WTC11 (cell line): ENCODE measurements at places on chromosomes 7 and 10. TPM values are rescaled to one million over a fixed set of nuclear protein-coding genes. Genes with fewer than 3 reads are reported as not detected.

GRCh38 chr10:116882639-116883038, 33.3 kb downstream of the ENO4 start:
- peaks cover 33% of the 10 kb centered on the region for H3K4me1 ChIP-seq
- no peak overlapping the region for H3K27ac ChIP-seq
- H3K4me3 ChIP-seq, result no peak overlapping the region
- H3K27me3 ChIP-seq, result no peaks in the 10 kb centered on the region
- no peaks in the 10 kb centered on the region for H3K36me3 ChIP-seq
- DNase-seq, result no peak

DNA sequence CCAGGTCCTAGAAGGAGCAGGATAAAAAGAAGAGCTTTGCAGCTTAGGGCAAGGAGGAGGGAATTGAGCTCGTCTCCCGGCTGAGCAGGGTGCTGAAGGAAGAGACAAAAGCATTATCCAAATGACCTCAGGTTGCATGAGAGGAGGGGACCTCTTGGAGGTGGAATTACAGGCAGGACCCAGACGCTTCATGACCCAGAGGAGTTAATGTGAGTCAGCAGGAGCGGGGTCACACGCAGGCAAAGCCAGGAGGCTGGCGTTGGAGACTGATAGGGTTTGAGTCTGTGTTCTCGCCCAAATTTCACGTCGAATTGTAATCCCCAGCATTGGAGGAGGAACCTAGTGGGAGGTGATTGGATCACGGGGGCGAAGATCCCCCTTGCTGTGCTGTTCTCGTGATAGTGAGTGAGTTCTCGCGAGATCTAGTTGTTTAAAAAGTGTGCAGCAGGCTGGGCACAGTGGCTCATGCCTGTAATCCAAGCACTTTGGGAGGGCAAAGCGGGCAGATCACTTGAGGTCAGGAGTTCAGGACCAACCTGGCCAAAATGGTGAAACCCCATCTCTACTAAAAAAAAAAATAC, 63.7 kb upstream of the AUTS2 start:
- H3K4me3 ChIP-seq, result no peak overlapping the region
- peaks cover 18% of the 10 kb centered on the region for H3K27me3 ChIP-seq
- H3K27ac ChIP-seq, result no peak overlapping the region
- H3K4me1 ChIP-seq, result peaks cover 23% of the 10 kb centered on the region
- H3K36me3 ChIP-seq, result no peaks in the 10 kb centered on the region

- H3K27me3 ChIP-seq, result no peaks in the 10 kb centered on the region
- H3K27ac ChIP-seq, result no peak overlapping the region
- H3K4me3 ChIP-seq, result no peak overlapping the region
- peaks cover 10% of the 10 kb centered on the region for H3K4me1 ChIP-seq
- peaks cover 2% of the 10 kb centered on the region for H3K36me3 ChIP-seq
Observed at GRCh38 chr7:3241686-3242258, 59.3 kb upstream of the SDK1 start.

DNA sequence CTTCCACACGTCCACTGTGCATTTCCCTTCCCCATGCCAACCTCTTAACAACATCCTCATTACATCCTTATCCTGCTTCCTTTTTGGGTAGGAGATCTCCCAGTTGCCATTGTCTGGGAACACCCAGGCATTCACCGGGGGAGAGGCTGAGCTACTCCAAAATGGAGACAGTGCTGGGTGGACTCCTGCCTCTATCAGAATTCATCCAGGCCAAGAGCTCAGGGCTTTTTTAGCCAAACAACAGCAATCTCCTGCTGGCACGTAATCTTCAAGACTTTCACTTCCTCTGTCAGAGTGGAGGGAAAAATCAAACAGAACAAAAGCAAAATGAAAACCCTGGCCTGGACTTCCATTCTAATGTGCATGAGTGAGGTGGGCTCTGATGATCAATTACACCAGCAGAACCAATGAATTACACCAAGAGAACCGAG, 245.0 kb downstream of the PRPF18 start:
- peaks cover 2% of the 10 kb centered on the region; the same call in 1 of the 2 replicates for H3K27me3 ChIP-seq
- H3K36me3 ChIP-seq, result no peaks in the 10 kb centered on the region
- peaks cover 52% of the 10 kb centered on the region for H3K4me1 ChIP-seq
- H3K4me3 ChIP-seq, result no peak overlapping the region

DNA sequence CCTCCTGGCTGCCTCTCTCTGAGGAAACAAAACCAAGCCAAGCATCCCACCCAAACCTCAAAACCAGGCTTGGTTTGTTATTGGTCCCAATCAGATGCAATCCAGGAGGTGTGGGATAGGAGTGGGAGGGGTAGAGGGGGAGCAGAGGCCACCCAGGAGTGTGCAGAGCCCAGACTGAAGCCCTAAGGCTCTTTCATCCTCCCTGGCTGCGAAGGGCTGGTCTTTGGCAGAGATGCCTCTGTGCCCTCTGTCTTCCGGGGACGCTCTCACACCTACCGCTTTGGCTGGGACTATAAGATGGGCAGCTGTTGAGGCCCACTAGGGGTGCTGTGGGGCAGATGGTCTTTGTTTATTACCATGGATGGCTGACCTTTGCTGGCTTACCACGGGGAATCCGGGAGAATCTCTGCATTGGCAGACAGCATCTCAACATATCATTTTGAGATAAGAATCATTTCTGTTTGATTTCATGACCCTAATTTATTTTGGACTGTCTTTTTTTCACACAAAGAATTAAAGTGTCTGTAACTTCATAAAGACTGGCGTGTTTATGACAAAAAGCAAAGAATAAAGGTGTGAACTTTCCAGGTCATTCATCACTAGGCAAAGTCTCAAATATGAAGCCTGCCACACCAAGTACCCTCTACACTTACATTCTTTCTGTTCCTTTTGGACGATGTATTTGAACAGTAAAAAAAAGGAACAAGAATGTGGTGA, 6.5 kb upstream of the DENND2A start:
- H3K27me3 ChIP-seq, result peaks cover 13% of the 10 kb centered on the region
- DNase-seq, result peak; percentile 74
- H3K27ac ChIP-seq, result no peak overlapping the region
- H3K36me3 ChIP-seq, result no peaks in the 10 kb centered on the region

GRCh38 chr7:124152859-124153692, 120.2 kb upstream of the TMEM229A start:
- H3K27ac ChIP-seq, result no peak overlapping the region
- H3K4me1 ChIP-seq, result peaks cover 10% of the 10 kb centered on the region
- H3K27me3 ChIP-seq, result no peaks in the 10 kb centered on the region
- no peak overlapping the region for H3K4me3 ChIP-seq
- DNase-seq, result peak; percentile 17

DNA sequence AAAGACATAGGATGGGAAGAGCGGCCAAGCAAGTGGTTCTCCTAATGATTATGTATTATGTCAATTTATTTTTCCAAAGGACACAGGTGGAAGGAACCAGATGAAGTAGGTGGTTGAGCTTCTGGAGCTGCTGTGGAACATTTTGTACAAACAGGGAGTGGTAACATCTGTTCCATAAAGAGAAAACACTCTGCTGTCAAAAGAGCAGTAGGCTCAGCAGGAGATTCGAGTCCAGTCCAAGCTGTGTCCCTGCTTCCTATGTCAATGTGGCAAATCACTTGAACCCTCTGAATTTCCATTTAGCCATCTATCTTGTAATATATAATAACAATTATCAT, 448.0 kb upstream of the ANKRD30A start:
- peaks cover 9% of the 10 kb centered on the region; the same call in 1 of the 2 replicates for H3K4me1 ChIP-seq
- no peak for DNase-seq
- no peaks in the 10 kb centered on the region for H3K36me3 ChIP-seq
- no peaks in the 10 kb centered on the region for H3K27me3 ChIP-seq
- H3K27ac ChIP-seq, result no peak overlapping the region
- H3K4me3 ChIP-seq, result no peak overlapping the region

DNA sequence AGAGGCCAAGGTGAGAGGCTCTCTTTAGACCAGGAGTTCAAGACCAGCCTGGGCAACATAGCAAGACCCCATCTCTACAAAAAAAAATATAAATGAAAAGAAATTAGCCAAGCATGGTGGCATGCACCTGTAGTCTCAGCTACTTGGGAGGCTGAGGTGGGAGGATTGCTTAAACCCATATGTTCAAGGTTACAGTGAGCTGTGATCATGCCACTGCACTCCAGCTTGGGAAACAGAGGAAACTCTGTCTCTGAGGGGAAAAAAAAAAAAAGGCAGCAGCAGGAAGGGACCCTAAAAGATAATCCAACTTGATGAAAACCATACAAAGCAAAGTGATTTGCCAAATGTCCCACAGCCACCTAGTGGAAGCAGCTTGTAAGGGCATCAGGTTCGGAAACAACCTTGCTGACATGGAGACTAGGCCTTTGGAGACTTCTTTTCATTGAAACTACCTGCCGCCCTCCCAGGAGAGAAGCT, 15.6 kb upstream of the PBLD start:
- no peaks in the 10 kb centered on the region for H3K4me1 ChIP-seq
- H3K27ac ChIP-seq, result peak overlapping the region; percentile 95
- H3K36me3 ChIP-seq, result peaks cover 23% of the 10 kb centered on the region
- H3K27me3 ChIP-seq, result no peaks in the 10 kb centered on the region
- peak; percentile 57 for DNase-seq

DNA sequence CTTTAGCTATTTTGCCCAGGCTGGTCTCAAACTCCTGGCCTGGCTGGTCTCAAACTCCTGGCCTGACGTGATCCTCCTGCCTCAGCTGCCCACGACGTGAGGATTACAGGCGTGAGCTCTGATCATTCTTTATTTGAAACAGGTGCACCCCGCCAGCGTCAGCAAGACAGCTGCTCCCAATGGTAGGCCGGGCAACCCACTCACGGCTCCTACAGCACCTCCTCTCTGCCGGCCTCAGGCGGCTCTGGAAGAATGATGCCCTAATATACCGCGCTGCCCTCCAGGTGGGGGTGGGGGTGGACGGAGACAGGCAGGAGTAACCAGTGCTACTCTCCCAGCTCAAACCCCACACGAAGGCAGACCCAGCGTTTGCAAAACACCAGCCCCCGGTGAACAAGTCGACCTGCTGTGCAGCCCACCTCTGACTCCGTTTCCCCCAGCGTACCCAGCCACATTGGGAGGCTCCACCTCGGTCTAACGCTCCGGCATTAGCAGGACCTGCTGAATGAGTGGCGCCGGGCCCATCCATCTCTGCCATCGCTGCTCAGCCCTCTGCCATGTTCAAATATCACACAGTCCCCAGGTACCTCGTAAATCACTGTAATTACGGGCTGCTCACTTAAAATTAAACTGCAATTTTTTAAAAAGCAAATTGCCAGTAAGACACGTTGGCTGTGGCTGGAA, 148.6 kb downstream of the ELFN1 start:
- peaks cover 2% of the 10 kb centered on the region; the same call in 1 of the 2 replicates for H3K4me1 ChIP-seq
- no peaks in the 10 kb centered on the region for H3K27me3 ChIP-seq
- no peak for DNase-seq
- no peaks in the 10 kb centered on the region for H3K36me3 ChIP-seq

GRCh38 chr7:25617214-25617613, 388.9 kb upstream of the NPVF start:
- H3K27ac ChIP-seq, result no peak overlapping the region
- DNase-seq, result no peak
- peaks cover 4% of the 10 kb centered on the region for H3K4me1 ChIP-seq
- H3K36me3 ChIP-seq, result peaks cover 7% of the 10 kb centered on the region

GRCh38 chr7:100888988-100889750, at the start of gene UFSP1:
TSS of gene UFSP1 (minus strand) at chr7:100889715. CDS start at chr7:100889271, 444 bp downstream.
- peak within 1 kb of the TSS; percentile 97 for H3K27ac ChIP-seq
- peaks cover 4% of the 10 kb centered on the region for H3K27me3 ChIP-seq
- H3K4me3 ChIP-seq, result peak within 1 kb of the TSS; percentile 88

GRCh38 chr7:29297194-29297890, 102.8 kb downstream of the CHN2 start:
- H3K36me3 ChIP-seq, result no peaks in the 10 kb centered on the region
- H3K4me1 ChIP-seq, result peaks cover 80% of the 10 kb centered on the region
- H3K4me3 ChIP-seq, result peak overlapping the region; percentile 5; the same call in 1 of the 2 replicates
- no peaks in the 10 kb centered on the region for H3K27me3 ChIP-seq
- H3K27ac ChIP-seq, result no peak overlapping the region

DNA sequence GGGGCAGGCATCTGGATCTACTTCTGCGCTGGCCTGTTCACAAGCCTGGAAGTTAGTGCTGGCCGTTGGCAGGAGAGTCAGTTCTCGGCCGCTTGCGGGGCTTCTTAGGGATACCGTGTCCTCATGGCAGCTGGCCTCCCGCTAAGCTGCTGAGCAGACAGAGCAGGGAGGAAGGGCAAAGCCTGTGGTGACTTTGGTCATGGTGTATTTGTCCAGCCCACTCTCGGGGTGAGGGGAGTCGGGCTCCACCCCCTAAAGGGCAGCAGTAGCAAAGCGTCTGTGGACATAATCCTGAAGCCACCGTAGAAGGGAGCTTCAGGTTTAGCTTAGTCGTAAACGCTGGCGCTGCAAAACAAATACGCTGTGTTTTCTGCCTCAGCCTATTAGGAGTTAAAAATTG, 12.2 kb downstream of the UBE3C start:
- no peak overlapping the region for H3K4me3 ChIP-seq
- DNase-seq, result peak; percentile 40
- peak overlapping the region; percentile 79 for H3K27ac ChIP-seq
- no peaks in the 10 kb centered on the region; the same call in 1 of the 2 replicates for H3K36me3 ChIP-seq
- peaks cover 66% of the 10 kb centered on the region for H3K4me1 ChIP-seq
- no peaks in the 10 kb centered on the region for H3K27me3 ChIP-seq

DNA sequence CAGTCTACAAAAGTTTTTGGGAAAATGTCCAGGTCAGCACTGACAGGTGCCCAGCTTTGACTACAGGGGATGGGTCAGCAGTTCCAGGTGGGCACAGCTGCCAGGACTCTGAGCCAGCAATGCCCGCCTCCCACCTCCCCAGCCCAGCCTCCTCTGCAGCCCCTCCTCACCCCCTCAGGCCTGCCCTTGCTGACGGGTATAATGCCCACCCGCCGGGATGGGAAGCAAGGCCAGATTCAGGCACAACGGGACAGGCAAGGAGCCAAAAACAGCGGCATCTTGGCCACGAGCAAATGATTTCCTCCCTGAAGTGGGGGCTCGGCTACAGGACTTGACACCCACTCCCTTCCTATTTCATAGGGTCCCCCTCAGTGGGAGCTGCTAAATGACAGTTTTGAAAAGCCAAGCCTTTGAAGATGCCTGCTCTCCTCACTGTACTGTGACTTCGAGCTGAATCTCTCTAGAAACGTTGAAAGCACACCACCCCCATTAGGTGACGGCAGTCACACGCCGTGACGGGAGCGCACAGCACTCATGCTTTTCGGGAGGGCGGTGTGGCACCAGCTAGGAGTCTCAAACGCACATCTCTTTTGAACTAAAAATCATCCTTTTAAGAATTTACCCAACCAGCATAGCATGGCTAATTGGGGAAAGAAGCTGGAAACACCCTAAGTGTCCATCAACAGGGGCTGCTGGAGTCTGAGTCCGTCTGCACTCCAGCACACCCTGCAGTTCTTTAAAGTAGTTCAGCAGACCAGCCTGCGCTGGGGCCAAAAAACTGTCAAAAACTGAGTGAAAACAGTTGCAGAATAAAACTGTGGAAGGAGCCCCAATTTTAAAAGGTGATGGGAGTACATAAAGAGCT, 29.6 kb downstream of the MAD1L1 start:
- peak; percentile 7 for DNase-seq
- H3K27ac ChIP-seq, result peak overlapping the region; percentile 61
- no peaks in the 10 kb centered on the region for H3K27me3 ChIP-seq
- peaks cover 27% of the 10 kb centered on the region for H3K36me3 ChIP-seq
- H3K4me3 ChIP-seq, result no peak overlapping the region

The SPDYE9 gene
- not detected in 3 replicates for total RNA-seq

The VIPR2 gene
- total RNA-seq, result 7.5 to 7.8 TPM (median 7.6 TPM) in 3 replicates

The GJD4 gene
- not detected in 3 replicates for total RNA-seq

The DLX6 gene
- total RNA-seq, result 0.09 TPM in 1 of 3 replicates, not detected in the others

The ZNF503 gene
- total RNA-seq, result 0.25 to 0.39 TPM (median 0.34 TPM) in 3 replicates

The STEAP4 gene
- 0.09 to 0.18 TPM (median 0.17 TPM) in 3 replicates for total RNA-seq

The ERVW-1 gene
- 0.07 to 0.14 TPM in 2 of 3 replicates, not detected in the other for total RNA-seq

The WDR11 gene
- 41.5 to 50.0 TPM (median 43.3 TPM) in 3 replicates for total RNA-seq
